Spinal cord (tissue), 10 donors: ENCODE measurements at places on chromosomes 5 and 9.
A peak's percentile ranks its signal among the peaks of the same experiment; 100 is the strongest.

DNA sequence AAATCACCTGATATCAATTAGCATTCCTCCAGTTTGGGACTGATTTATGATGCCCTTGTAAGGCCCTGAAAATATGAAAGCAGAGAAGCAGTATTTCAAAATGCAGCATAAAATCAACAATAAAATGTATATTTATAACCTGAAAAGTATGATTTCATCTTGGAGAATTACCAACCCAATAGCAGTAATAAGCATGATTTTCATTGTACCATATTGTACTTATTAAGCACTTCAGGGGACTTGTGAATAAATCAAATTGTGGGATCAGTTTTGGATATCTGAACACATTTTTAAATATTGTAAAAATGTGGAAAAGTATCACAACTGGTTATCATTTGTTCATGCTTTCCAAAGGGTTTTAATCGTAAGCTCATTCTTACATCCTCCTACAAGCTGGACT, 250.8 kb downstream of the DMRT2 start:
- no peak for DNase-seq

DNA sequence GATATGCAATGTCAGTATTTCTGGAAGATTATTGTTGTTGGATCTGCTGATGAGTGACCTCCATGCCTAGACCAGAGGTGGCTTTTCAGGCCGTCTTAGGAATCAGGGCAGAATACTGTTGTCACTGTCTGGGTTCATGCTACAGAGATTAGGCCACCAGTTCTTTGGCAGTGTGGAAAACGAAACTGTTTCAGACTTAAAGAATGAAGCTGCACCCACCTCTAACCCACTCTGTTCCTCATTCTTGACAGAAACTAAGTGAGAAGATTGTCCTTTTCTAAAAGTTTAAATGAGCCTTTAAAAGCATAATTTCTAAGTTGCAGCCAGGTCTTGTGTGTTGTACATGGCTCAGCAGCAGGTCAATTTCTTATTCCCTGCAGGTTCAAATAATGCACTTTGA, 444.3 kb downstream of the ENC1 start:
- DNase-seq, result no peak

GRCh38 chr9:130122456-130122855, 49.7 kb upstream of the NCS1 start:
- DNase-seq, result no peak

- no peak for DNase-seq
Measured at GRCh38 chr5:3615217-3615616, 19.6 kb downstream of the IRX1 start.

DNA sequence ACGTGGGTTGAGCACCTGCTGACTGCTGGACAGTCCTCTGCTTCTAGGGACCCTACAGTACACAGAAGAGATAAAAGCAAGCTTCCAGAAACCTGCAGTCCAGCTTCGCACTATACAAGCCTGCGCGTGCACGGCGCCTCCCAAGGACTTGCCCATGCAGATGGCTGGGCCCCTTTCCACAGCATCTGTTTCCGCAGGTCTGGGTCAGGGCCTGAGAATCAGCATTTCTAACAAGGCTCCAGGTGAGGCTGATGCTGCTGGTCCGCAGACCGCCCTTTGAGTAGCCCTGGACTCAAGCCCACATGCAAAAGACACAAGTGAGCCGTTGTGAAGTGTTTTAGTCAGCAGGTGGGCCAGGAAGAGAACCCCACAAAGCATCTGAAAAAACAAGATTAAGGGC, 133.1 kb downstream of the HSD17B3 start:
- DNase-seq, result peak; percentile 44

GRCh38 chr5:172730981-172731679, 39.9 kb downstream of the DUSP1 start:
- DNase-seq, result no peak

DNA sequence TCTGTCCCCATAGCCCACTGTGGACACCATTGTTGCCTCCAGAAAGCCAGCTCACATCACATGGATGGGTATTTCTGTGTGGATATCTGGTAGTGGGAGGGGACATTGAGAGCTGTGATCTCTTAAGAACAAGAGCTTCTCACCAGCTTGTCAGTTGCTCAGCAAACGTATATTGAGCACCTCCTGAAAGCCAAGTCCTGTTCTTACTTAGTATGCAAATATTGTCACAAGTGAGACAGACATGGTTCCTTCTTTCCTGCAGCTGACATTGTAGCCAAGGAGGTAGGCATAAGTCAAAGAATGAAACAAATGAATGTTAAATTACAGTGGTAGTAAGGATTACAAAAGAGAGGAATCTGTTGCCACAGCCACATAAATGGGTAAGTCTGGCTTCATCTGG, 3.8 kb downstream of the TCOF1 start:
- DNase-seq, result no peak

DNA sequence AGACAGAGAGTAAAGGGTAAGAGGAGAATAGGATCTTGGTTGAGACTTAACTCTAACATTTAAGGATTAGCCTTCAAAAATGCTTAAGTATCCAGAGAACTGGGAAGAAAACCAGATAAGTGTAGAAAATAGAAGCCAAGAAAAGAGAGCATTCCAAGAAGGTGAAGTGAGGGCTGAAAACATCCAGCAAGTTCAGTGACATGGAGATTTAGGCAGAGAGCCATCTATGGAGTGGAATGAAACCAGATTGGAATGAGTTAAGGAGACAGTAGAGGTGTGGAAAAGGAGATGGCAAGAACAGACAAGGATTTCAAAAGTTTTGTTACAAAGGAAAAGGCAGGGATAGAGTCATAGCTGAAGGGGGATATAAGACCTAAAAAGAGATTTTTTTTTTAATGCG, 188.1 kb downstream of the TRPM3 start:
- no peak for DNase-seq

GRCh38 chr9:130835441-130836298, 616 bp downstream of the ABL1 start:
- DNase-seq, result no peak

GRCh38 chr9:77215874-77216273, 38.5 kb downstream of the VPS13A start:
- no peak for DNase-seq

DNA sequence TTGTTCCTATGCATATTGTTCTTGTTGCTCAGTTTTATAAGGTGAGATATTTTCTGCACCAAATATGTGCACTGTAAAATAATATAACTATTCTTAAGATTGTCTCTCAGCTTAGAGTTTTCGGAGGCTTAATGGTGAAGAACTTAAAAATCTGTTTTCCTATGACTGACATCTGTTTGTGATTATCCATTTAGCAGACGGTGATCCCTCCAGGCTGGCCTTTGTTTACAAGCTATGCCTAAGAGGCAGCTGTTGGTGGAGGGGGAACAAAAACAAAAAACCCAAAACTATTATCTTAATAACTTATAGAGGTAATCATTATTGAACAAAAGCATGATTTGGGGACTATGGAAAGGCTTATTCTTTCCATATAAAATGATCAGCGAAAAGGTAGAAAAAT, 658 bp downstream of the PDCD1LG2 start:
- DNase-seq, result no peak

- no peak for DNase-seq
Measured at GRCh38 chr9:3431890-3432289, 93.9 kb downstream of the RFX3 start.

- DNase-seq, result no peak
Measured at GRCh38 chr5:137659209-137659608, 76.7 kb downstream of the KLHL3 start.

- no peak for DNase-seq
Measured at GRCh38 chr9:106405871-106406435, 457.0 kb upstream of the ZNF462 start.

GRCh38 chr5:171367424-171368370, 20.0 kb upstream of the NPM1 start:
- DNase-seq, result no peak

GRCh38 chr9:108681851-108682590, 173.8 kb downstream of the ACTL7B start:
- no peak for DNase-seq

GRCh38 chr9:23824830-23825591, 1.0 kb downstream of the ELAVL2 start:
- DNase-seq, result no peak

DNA sequence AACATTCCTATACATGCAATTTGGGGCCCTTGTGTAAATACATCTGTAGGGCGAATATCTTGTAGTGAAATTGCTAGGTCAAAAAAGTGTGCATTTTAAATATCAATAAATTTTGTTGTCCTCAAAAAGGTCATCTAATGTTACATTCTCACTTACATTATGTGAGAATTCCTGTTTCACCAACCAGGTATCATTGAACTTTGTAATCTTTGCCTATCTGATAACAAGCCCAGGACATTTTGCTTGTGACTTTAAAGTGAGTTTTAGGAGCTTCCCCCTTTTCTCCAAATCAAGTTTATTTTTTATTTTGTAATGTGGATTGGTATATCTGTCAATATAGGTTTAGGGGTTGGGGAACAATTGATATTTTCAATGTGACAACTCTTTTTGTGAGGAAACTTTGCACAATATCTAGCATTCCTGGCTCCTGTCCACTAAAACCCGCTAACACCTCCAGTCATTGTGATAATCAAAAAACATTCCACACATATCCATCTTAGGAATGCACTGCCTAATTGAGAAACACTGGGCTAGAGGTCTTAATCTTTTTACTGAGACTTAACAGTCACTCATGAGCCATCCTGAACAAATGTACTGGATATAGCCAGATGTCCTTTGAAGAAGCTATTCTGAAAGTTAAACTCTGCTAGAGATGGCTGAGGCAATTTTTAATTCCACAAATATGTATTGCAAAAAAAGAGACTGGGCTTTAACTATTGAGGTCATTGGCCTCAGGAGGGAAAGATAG, 72.5 kb upstream of the SLC1A1 start:
- DNase-seq, result no peak

DNA sequence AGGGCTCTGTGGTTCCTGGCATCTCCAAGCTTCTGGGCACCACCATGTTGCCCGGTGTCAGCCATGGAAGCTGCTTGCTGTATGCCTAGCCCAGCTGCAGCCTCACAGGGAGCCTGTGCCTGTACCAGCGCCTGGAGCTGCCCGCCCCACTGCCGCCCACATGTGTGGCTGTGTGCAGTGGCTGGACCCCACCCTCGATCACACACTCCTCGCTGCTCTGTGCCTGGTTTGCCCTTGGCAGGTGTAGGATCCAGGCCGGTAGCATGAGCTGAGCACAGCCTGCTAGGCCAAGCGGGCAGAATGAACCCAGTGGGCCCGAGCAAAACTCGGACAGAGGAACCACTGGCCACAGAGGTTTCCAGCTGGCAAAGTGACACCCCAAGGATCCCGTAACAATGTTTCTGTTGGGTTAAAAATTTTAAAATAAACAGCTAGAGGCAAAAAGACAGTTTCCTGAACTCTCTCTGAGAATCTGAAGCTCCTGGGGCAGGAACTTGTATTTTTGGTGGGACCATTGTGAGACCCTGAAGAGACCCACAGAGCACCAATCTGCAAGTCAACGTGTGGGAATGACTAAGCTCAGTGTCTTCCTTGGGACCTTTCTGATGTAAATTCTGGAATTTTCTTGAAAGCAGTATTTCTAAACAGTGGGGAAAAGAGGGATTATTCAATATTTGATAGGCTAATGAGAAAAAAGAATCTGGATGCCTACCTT, 73.1 kb upstream of the CCDC112 start:
- DNase-seq, result no peak

GRCh38 chr9:92754091-92754745, 10.4 kb downstream of the BICD2 start:
- no peak for DNase-seq

GRCh38 chr5:119626086-119626485, 3.3 kb upstream of the FAM170A start:
- DNase-seq, result no peak

DNA sequence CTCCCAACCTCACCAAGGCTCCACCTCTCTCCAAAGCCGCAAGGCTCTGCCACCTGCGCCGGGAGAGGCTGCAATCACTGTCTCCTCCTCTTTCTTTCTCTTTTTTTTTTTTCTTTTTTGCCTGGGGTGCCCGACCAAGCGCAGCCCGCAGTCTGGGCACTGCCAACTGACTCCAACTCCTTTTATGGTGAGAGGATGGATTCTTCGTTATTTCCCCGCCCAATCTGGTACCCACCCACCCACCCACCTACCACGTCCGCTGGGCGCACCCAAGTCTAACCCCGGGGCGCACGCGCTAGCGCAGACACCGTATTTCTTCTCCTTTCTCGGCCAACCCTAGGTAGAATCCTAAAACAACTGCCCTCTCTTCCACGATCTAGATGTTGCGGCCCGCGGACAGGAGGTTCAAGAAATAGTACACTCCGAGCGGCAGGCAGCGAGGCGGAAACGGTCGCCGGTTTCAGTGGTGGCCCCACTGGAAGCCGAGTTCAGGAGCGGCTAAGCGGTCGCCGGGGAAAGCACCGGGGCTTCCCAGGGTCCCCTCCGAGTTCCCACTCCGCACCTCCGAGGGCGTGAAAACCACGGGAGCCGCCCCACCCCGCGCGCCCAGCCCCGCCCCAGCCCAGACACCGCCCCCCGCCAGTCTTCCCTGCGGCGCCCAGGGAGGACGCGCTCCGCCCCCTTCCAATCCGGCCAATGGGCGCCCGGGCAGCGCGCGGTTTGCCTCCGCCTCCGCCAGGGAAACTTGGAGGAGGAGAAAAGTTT, 385 bp upstream of the PTGER4 start:
- peak; percentile 61 for DNase-seq

GRCh38 chr9:113656771-113657670, 193.5 kb downstream of the RGS3 start:
- DNase-seq, result no peak

- DNase-seq, result no peak
Measured at GRCh38 chr9:117178596-117179375, 236.1 kb downstream of the ASTN2 start.

DNA sequence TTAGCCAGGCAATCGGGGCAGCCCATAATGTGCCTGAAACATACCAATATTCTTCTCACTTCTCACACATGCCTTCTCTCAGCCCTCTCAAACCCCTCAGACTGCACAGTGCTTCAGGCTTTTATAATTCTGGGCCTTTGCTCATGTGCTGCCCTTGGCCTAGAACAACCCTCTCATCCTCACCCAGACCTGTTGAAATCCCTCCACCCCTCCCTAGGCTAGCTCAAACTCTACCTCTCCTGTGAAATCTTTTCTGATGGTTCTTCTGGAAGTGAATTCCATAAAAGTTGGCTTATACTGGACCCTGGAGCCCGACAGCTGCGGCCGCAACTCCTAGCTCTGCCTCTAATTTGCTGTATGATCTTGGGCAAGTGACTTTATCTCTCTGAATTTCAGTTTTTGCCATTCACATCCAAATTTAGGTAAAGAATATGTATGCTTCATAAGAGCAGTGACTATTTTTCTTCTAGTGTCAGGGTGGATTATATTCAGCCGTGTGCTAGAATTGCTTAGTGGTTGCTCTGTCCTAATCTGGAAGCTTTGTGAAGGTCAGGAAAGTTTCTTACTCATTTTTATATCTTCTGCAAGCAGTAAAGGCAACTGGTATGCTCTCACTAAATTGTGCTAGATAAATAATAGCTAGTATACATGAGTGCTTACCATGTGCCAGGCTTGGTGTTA, 221.4 kb downstream of the MAPKAP1 start:
- DNase-seq, result no peak

GRCh38 chr5:104821606-104822005, 1259.0 kb upstream of the NUDT12 start:
- no peak for DNase-seq
